ENCODE measurements at places on chromosomes 12 and 14.

DNA sequence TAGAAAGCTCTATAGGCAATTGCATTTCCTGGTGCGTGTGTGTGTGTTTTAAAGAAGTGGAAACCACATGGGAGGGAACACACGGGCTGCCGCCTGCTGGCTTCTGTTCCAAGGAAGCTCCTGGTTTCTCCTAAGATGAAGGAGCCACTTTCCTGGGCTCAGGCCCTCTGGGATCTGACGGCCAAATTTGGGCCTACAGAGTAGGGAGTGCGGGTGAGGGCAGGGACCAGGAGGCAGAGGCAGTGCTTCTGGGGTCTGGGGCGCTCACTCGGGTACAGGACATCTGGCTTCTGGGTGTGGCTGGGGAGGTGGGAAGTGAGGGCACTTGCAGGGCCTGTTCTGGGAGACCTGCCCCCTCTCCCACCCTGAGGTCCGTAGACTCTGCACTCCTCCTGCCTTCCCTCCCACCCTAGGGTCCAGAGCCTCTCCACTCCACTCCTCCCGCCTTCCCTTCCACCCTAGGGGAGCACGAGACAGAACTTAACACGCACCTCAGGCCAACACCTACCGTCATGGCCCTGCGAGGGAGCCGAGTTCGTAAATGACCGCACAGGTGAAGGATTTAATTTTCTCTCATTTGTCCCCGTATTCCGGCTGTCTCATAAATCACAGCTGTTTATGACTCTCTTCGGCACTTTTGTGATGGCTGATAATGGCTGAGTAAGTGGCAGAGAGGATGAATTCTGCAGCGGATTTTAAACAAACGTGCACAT, 127.7 kb downstream of the KIF26A start:
- ATAC-seq, result no peak

DNA sequence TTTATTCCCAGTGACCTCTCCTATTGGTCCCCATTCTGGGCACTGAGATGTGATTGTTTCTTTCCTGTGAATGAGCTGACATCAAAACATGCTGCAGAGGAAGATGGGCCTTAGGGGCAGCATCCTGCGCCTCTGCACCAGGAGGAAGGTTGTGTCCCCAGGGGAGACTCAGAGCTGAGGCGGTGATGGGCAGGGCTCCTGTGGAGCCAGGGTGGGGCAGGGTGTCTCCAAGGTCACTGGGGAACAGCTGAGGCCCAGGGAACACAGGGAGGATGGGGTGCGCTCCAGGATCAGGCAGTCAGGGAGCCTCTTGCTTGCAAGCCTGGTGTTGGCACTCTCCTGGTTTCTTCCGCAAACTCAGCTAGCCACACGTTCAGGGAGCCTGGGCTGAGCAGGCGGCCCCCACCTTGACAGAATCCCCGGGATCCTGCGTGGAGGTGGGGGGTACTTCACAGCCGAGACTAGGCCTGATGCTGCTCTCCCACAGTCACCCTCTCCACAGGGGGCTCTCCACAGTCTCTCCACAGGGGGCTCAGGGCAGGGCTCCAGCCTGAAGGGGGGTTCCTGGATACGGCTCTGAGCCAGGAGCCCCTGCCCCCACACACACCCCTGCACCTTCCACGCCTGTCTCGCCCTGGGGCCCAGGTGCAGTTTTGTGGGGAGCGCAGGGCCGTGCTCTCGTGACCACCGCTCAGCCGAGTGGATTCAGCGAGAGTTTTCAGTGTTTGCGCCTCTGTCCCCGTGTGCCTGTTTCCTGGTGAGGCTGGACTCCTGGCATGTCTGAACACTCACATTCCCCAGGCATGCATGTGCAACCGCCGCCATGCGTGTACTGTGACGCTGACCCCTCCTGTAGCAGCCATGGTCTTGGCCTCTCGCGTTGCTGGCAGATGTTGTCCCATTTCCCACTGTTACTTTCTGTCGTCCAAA, 264.7 kb downstream of the SEC23A start:
- no peak for ATAC-seq

GRCh38 chr12:45674181-45674977, 55.1 kb upstream of the ARID2 start:
- ATAC-seq, result peak; percentile 87

GRCh38 chr14:39217214-39217879, 16.4 kb upstream of the MIA2 start:
- no peak for ATAC-seq

GRCh38 chr12:54572881-54573280, 15.6 kb downstream of the PPP1R1A start:
- 0 out of 3 replicates have a peak, but pooled peaks have one; percentile 31 for ATAC-seq

- ATAC-seq, result no peak
Observed at GRCh38 chr12:130298322-130299021, 39.2 kb upstream of the PIWIL1 start.

GRCh38 chr14:79466938-79467527, 744.3 kb downstream of the DIO2 start:
- no peak for ATAC-seq

- ATAC-seq, result peak; percentile 79
Observed at GRCh38 chr14:68795597-68796417, 2.9 kb upstream of the ZFP36L1 start.

DNA sequence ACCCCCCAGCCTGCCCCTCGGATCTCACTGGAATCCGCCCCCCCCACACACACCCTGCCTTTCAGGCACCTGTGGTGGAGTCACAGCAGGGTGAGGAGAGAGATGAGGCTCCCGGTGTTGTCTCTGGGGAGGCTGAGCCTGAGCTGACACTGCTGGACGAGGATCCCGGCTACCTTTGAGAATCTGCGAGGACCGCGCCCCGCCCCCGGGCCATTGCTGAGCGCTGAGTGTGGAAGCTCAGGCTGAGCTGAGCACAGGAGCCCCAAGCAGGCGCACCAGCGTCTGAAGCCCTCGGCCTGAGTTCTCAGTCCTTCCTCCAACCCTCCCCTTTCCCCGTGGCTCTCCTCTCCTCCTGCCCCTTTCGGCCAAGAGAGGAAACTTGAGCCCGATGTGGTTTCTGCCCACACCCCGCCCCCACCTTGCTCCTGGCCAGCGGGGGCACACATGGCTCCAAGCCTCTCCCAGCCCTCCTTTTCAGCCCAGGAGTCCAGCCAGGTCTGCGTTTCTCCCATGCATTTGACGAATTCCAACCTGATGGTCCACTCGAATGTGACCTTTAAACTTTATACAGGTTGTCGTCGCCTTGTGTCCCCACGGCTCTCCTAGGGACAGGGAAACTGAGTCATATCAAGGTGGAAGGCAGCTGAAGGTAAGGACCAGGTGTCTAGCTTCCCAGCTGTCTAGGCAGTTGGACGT, at the start of gene NFE2:
Gene NFE2 (minus strand): TSS at position 284 of the 696 bp plus-strand sequence. CDS start 5,767 bp downstream, outside the sequence.
- peak; percentile 98 for ATAC-seq

- ATAC-seq, result peak; percentile 28
Observed at GRCh38 chr12:54417712-54418440, 1.2 kb downstream of the ITGA5 start.

DNA sequence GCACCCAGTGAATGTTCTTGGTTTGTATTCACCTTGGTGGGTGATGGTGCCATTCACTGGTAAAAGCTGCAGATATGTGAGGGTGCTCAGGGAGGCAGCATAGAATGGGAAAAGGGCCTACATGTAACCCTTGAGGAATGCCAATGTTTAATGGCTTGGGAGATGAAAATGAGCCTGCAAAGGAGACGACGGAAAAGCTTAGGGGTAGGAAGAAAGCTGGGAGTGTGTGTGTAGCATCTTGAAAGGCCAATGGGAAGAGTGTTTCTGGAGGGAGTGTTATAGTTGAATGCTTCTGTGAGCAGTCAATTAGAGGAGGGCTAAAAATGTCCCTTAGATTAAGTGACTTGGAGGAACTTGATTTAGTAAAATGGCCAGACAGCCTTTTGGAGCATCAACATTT, 24.9 kb downstream of the PPM1A start:
- no peak for ATAC-seq

DNA sequence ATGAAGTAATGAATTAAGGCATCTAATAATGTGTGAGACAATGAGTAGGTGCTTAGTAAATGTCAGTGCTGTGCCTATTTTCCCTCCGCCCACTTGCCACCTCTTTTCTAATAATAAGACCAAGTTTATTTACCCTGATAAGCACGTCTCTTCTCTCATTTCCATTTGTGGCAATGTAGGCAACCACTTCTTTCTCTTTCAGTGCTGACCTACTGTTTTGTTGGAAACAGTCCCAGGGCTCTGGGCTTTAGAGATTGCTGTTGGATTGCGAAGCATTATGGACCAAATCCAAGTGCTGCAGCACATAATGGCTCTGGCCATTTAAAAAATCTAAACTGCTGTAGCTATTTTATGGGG, 141.3 kb upstream of the PLEKHG7 start:
- no peak for ATAC-seq

DNA sequence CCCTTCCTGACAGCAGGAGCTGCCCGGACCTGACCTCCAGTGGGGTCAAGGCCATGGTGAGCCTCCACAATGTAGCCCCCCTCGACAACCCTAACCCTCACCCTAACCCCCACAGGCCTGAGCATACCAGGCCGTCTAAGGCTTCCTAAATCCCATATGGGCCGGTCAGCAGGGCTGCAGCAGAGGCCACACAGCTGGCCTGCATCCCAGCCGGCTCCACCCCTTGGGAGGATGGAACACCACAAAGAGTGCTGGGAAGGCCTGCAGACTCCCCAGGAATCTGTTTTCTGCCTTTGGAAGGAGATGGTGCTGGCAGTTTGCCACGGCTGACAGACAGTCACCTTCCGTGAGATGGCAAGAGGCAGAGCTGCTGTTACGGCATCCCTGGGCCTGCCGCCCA, 2.8 kb downstream of the TMEM179 start:
- peak; percentile 44 for ATAC-seq

DNA sequence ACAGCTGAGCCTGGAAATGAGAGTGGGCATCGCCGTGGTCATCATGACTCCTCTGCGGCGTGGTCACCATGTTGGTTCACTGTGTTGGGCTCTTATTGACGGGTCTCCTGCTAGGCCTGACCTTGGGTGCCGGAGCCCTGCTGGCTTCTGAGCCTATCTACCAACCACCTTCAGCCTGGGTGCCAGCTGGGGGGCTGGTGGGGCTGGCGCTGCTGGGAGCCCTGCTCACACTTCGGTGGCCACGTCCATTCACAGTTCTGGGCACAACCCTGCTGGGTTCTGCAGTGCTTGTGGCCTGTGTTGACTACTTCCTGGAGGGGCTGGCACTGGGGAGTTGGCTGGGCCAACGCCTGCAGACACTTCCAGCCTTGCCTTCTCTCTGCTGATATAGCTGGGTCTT, 3.7 kb upstream of the DNAJC14 start:
- no peak for ATAC-seq

DNA sequence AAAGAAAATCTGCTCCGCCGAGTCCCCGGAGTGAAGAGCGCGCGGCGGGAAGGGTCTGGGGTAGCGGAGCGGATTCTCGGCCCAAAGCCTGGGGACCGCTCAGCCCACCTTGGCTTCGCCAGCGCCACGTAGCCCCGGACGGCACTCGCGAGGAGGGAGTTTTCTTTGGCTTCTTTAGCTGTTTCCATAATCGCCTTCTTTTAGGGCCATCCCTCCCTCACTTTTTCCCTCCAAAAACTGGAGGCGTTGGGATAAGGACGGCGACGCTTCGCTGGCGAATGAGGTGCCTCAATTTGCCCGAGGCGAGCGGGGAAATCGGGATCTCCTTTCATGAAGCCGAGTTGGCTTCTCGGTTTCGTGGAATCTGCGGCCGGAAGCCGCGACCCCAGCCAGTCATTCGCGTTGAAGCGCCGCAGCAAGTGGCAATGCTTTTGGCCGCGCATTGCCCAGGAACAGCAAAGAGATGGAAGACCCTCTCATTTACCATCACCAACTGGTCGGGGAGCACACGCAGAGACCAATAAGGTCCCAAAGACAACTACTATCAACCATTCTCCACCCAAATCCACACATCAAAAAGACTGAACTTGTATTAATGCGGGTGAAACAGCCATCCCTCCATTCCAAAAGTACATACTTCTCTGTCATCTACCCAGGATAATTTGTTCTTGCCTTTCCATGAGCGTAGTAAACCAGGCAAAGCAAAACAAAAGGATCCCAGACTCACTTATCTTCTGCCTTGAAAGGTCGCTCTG, 8.4 kb upstream of the SIX1 start:
- no peak for ATAC-seq

DNA sequence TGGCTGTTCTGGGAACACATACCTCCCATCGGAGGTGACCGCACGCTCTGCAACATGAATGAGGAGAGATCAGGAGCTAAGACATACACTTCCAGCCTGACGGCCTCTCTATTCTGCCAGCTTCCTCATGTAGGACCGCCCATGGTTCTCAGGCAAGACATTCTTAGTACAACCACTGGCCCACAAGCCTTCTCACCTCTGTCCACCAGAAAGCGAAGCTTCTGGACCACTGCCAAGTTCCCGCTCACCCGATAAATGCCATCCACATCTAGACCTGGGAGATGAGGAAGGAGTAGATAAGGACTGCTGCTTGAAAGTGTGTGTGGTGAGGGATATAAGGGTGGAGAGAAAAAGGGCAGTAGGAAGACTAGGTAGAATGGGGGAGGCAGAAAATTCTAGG, 5.2 kb downstream of the ARHGAP9 start:
- no peak for ATAC-seq

- ATAC-seq, result no peak
Observed at GRCh38 chr12:979349-979748, 11.7 kb upstream of the ERC1 start.

All from SK-N-SH treated with all-trans-retinoic acid at 6 μM for 48 hours (cell line).